ENCODE measurements at places on chromosomes 6 and 20.

- no peak for DNase-seq
Measured at GRCh38 chr6:170007468-170008293, 256.3 kb downstream of the ERMARD start.

DNA sequence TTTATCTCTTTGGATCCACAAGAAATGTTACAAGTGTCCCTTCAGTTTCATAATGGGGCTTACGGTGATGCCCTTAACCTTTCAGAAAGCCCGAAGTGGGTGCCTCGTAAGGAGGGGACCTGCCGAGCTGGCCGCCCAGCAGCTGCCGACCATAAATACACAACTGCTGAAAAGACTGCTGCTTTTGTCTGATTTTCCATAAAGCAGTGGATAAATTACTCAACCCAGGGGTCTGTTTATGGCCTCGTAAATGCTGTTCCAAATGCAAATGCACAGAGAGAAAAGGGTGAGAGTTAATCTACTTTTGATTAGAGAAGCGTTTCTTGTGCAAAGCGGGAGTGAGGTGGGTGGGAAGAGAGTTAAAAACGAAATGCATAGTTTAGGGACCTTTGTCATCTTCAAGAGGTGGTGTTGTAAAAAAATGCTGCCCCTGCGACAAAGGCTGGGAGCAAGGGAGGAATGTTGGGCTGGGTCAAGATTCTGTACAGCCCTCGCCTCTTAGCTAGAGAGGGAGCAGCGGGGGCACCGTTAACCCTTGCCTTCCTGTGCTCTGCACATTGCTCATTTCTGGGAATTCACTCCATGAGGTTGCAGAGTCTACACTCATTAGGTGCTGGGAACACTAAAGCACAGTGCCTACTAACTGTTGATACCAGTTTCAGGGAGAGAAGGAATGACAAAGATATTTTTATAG is 112.0 kb upstream of the MTHFD1L start:
- DNase-seq = no peak

GRCh38 chr6:143522039-143522600 is 10.6 kb upstream of the FUCA2 start:
- DNase-seq = no peak

DNA sequence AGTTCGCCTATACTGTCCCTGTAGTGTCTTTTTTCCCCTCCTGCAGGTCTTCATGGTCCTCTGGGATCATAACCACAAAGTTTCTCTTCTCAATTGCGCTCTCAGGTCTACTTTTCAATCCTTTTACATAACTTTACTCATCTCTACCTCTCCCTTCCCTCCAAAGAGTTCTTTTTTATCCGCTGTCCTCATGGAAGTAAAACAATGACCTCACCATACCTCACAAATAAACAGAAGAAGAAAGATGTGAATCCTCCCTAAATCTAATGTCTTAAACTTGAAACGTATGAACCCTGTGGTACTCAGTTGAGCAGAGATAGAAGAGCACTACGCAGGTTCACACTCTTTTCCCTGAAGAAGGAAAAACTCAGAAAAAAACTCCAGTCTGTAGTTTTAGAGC is 12.1 kb upstream of the HLA-DQA1 start:
- DNase-seq = no peak

DNA sequence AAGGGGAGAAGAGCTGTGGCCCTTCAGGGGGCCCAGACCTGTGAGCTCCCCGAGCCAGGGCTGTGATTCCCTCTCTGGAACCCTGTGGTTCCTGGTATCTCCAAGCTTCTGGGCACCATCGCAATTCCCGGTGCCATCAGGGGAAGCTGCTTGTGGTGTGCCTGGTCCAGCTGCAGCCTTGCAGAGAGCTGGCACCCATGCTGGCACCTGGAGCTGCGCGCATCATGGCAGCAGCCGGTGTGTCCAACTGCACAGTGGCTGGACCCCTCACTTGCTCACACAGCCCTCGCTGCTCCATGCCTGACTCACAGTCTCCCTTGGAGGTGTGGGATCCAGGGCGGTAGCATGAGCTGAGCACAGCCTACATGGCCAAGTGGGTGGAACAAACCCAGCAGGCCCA is 56.7 kb downstream of the IYD start:
- no peak for DNase-seq

GRCh38 chr6:27492631-27493190 is 19.8 kb upstream of the ZNF184 start:
- no peak for DNase-seq

GRCh38 chr6:85401186-85402021 is 48.5 kb upstream of the NT5E start:
- DNase-seq = no peak

DNA sequence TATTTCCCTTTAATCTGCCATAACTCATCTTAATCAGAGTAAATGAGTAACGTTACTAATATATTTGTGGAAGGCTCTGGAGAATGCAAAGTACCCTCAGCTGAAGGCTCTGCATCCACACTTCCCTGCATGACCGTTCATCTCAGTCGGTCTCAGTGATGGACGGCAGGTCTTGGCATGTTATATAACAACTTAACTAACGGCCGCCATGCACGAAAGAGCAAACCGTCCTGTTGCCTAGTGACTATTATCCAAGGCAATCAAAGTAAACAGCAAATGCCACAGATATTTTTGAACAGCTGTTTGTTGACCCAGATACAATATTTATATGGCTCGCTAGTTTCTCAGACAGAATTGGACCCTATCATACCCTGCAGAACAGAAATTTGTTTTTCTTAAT is 194.9 kb upstream of the SMLR1 start:
- no peak for DNase-seq

DNA sequence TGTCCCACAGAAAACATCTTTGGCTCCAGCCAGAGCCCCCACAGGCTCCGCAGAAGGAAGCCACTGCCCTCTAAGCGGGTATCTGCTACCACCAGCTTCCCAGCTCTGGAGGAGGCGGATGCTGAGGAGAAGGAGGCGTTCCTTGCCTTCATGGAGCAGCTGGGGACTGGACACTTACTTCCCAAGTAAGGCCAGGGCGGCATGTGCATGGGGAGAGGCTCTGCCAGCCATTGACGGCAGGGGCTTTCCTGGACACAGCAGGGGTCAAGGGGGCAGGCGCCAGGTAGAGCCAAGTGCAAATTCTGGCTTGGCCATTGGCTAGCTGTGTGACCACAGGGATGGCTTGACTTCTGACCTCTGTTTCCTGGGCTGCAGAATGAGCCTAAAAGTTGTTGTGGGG is 17.8 kb downstream of the RAB44 start:
- no peak for DNase-seq

GRCh38 chr6:26403893-26404292 is 1.8 kb downstream of the BTN3A1 start:
- DNase-seq = no peak

GRCh38 chr20:31930779-31931178 is 21.1 kb downstream of the PDRG1 start:
- DNase-seq = no peak

DNA sequence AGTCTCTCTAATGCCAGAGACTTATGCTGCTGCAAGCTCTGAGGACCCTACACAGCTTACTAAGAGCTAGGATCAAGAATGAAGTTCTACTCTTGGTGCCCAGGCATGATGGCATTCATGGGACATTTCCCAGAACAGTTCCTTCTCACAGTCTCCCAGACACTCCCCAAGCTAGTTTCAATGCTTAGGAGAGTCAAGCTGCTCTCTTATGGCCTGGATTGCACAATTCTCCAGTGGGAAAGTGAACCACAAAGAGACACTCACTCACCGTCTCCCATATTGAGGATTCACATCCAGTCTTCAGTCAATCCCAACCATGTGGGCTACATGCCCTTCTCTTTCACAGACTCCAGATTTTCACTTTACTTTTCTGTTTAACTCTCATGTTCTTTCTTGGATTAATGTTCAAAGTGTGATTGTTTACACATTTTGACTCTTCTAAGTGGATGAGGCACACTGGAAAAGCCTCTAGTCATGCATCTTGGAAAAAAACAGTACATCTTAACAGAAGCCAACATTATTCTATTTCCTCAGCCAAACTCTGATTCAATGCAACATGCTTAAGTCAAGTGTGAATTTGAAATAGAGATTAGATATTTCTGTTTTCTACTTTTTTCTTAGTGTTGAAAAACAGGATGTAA is 447.8 kb upstream of the BTBD3 start:
- DNase-seq = no peak

GRCh38 chr20:17874271-17875105 is 94.1 kb downstream of the SNX5 start:
- DNase-seq = no peak

GRCh38 chr6:94570581-94570980 is 1006.8 kb upstream of the MANEA start:
- no peak for DNase-seq

DNA sequence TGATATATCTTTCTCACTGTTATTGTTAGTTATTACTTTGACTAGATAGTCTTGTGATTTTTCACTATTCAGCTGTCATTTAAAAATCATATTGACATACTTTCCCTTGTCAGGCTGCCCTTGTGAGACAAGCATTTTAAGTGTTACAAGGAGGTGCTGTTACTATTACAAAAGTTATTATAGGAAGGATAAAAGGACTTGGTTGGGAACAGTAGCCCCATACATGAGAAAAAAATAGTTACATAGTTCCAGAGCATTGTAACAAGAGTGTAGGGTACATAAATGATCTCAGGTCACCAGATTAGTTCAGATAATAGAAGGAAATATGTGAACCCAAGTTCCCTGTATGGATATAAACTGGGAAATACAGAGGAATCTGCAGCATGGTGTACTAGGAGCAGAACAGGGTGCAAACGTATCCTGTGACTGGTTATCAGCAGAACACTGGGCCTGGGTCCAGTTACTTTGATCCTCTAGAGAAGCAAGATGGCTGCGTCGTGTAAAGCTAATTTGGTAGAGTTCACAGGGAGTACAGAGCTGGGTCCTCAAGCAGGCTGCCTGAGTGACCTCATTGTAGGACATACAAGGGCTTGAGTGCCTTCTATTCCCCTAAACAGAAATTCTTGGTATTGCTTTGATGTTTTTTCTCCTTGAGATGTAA is 38.5 kb upstream of the HDDC2 start:
- DNase-seq = no peak

GRCh38 chr20:15937179-15937578 is 636.1 kb downstream of the KIF16B start:
- no peak for DNase-seq

GRCh38 chr6:145772846-145773245 is 37.5 kb upstream of the EPM2A start:
- no peak for DNase-seq

- DNase-seq = no peak
Measured at GRCh38 chr6:65787787-65788186, 80.8 kb upstream of the EYS start.

- no peak for DNase-seq
Measured at GRCh38 chr6:21996425-21997118, 300.3 kb downstream of the PRL start.

DNA sequence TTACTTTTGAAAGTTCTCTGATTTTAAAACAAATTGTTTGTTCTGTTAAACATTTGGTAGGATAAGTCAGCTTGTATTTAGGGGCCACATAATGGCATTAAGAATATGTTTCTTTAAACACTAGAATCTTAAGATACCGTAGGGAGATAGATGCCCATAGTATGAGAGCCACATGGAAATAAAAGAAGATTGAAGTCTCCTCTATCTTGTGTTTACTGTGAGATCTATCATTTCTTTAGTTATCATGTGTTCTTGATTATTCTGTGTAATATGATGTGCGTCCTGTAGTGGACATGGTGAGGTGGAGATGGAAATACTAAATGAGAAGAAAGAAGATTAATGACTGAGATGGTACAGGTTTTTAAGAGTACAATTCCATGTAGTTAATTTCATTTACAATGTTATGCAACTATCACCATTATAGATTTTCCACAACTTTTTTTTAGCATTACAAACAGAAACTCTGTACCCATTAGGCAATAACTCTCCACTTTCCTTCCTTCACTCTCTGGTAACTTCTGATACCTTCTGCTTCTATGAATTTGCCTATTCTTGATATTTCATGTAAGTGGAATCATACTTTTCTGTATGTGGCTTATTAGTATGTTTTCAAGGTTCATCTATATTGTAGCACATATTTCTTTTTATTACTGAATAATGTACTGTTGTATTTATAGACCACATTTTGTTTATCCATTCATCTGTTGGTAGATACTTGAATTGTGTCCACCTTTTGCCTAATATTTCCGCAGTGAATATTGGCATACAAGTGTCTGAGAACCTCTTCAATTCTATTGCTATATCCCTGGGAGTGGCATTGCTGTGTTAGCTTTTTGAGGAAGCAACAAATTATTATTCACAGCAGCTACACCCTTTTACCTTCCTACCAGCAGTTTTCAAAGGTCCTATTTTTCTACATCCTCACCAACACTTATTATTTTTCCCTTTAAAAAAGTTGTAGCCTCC is 11.5 kb downstream of the RNF146 start:
- no peak for DNase-seq

DNA sequence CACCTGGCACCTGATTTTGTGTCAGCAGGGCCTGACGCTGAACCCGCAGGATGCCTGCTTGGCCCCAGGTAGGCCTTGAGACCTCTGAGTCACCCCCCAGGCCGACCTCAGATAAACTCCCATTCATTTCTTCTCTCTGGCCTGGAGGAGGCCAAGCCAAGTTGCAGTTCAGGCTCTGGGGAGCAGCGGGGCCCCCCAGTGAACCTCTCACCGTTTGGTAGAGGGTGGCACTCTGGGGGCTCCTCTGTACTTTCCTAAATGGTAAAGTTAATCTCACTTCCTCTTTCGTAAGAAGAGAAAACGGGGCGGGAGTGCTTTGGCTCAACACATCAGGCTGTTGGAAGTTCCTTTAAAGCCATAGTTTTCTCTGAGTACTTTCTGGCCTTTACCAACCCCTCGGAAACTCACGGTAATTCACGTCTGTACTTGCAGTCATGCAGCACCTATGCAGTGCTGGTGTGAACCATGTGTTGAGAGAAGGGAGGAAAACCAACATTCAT is 2.8 kb downstream of the SIRPA start:
- DNase-seq = no peak

GRCh38 chr6:14425805-14426204 is 308.2 kb downstream of the CD83 start:
- DNase-seq = no peak

- no peak for DNase-seq
Measured at GRCh38 chr6:4402477-4402976, 267.2 kb upstream of the ECI2 start.

GRCh38 chr6:170047823-170048222 is 243.1 kb downstream of the DLL1 start:
- no peak for DNase-seq

- DNase-seq = no peak
Measured at GRCh38 chr6:145489583-145489982, 245.7 kb downstream of the EPM2A start.

- DNase-seq = no peak
Measured at GRCh38 chr6:2796861-2797260, 31.7 kb downstream of the WRNIP1 start.

- DNase-seq = no peak
Measured at GRCh38 chr6:137471497-137471896, 22.7 kb downstream of the OLIG3 start.

GRCh38 chr6:150886155-150886554 is 20.7 kb downstream of the MTHFD1L start:
- no peak for DNase-seq
